Caudate nucleus (tissue), 63 donors: ENCODE measurements at places on chromosomes 1 and 21.
A peak's percentile ranks its signal among the peaks of the same experiment; 100 is the strongest.

DNA sequence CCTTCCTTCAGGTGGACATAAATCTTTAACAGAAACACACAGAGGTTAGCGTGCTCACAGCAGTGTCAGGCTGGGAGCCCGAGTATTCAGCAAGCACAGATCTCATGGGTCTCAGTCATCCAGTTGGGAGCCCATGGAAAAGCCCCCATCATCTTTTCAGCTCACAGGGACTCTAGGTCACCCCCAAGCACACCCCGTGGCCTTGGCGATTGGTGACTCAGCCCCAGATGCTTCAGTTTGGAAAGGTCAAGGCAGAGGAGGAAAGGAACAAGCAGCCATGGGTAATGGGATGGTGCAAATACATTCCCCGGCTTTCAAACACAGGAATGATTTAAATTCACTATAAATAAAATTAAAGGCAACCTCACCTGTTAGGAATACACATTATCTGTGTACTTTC is 88.9 kb downstream of the PGBD5 start:
- no peak for DNase-seq

DNA sequence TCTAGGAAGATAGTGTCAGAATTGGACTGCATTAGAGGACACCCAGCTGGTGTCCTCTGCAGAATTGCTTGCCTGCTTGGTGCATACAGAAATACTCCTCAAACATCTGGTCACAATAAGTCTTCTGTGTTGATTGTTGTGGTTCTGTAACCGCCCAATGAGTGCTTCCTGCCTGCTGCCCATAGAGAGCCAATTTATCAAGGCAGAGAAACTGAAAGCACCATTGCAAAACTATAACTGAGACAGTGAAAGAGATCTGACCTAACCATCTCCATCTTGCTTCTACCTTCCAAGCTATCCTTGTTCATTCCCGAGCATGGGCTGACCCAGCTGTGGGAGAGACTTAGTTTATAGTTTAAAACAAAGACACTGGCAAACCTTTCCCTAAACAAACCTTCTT is 462.4 kb upstream of the RGS18 start:
- no peak for DNase-seq

- DNase-seq: no peak
Measured at GRCh38 chr1:59329412-59330053, 32.6 kb downstream of the FGGY start.

- no peak for DNase-seq
Measured at GRCh38 chr1:186620566-186621350, 59.5 kb downstream of the PTGS2 start.

GRCh38 chr1:244700808-244701207 is 47.9 kb downstream of the DESI2 start:
- DNase-seq: no peak

DNA sequence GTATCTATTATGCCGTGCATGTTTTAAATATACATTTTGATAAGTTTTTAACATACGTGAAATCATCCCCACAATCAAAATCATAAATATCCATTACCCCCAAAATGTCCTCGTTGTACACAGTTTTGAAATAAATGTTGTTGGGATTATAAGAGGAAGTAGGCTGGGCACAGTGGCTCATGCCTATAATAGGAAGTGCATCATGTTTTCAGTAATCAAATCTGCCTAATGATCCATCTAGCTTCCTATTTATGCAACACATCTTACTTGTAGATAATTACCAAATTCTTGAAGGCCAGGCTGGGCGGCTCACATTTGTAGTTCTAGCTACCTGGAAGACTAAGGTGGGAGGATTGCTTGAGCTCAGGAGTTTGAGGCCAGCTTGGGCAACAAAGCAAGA is 15.0 kb upstream of the IFNGR2 start:
- no peak for DNase-seq

GRCh38 chr21:38661197-38661871 is 144.4 kb upstream of the ETS2 start:
- no peak for DNase-seq

GRCh38 chr1:15056515-15057285 is 96.8 kb upstream of the TMEM51 start:
- no peak for DNase-seq

DNA sequence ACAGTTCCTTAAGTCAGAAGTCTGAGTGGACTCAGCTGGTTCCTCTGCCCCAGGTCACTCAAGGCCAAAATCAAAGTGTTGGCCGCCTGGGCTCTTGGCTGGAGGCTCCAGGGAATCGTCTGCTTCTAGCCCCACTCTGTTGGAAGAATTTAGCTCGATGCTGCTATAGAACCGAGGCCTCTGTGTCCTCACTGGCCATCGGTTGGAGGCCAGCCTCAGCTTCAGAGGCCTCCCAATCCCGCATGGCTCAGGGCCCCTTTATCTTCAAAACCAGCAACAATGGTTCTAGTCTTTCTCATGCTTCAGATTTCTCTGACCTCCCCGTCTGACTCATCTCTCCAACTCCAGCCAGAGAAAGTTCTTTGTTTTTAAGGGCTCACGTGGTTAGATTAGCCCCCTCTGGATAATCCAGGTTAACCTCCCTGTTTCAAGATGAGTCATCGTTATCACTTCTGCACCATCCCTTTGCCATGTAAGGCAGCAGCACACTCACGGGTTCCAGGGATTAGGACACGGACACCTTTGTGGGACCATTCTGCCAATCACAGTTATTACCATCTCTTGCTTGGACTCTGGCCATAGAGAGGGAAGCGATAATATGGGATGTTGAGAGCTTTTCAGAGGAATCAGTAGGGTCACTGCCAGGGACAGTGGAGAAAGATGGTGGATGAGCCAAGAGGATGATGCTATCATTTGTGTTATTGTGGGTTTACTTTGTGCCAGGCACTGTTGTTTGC is 13.6 kb downstream of the FHAD1 start:
- DNase-seq: no peak

DNA sequence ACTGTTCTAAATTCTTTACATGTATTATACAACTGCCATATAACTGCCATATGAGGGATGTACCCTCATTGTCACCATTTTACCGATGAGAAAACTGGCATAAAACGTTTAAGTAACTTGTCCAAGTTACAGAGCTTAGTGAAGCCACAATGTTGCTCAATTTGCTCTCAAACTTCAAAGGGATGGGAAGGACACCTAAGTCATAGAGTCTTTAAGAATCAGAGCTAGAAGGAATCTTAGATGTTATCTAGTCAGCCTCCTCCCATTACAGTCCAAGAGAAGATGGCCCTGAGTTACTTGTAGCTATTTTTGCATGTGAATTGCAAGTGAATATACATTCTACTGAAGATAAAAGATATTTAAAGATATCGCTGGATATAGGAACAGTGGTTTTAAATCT is 31.7 kb downstream of the SELL start:
- DNase-seq: no peak

DNA sequence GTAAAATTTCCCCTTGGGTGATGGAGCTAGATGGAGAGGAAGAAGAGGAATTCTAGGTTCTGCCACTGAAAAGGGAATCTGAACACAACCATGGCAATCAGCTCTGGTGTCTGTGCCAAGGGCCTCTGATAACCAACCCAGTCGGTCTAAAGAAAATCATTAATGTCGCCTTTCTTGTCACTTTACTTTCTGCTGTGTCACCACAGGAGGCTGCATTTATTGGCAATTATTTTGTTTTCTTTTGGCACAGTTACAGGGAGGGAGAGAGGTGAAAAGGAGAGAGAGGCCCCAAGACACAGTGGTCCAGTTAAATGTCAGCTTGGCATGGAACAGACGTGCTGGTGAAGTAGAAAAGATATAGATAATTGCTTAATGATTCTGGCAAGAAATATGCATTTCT is 287.0 kb downstream of the ASTN1 start:
- no peak for DNase-seq

DNA sequence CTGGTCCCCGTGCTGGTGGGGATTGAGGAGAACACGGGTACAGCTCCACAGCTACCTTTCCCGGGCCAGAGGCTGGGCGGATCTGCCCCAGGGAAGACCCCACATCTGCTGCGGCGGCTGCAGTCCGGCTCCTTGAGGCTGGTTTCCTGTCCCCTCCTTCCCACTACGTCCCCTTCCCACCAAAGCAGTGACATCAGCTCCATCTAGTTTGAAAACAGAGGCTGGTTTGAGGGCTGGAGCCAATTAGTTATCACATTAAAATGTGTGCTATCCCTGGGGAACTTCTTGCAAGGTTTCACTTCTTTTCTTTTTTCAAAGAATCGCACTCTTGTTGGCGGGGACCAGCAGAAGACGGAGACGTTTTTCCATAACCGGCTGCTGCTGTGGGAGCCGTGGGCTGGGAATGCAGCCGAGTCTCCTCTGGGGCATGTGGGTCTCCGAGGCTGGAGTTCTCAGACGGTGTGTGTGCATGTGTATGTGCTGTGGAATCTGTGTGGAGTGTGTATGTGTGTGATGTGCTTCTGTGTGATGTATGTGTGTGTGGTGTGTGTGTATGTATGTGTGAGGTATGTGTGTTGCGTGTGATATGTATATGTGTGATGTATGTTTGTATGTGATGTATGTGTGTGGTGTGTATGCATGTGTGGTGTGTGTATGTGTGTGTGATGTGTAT is 8.9 kb upstream of the PCBP3 start:
- no peak for DNase-seq

DNA sequence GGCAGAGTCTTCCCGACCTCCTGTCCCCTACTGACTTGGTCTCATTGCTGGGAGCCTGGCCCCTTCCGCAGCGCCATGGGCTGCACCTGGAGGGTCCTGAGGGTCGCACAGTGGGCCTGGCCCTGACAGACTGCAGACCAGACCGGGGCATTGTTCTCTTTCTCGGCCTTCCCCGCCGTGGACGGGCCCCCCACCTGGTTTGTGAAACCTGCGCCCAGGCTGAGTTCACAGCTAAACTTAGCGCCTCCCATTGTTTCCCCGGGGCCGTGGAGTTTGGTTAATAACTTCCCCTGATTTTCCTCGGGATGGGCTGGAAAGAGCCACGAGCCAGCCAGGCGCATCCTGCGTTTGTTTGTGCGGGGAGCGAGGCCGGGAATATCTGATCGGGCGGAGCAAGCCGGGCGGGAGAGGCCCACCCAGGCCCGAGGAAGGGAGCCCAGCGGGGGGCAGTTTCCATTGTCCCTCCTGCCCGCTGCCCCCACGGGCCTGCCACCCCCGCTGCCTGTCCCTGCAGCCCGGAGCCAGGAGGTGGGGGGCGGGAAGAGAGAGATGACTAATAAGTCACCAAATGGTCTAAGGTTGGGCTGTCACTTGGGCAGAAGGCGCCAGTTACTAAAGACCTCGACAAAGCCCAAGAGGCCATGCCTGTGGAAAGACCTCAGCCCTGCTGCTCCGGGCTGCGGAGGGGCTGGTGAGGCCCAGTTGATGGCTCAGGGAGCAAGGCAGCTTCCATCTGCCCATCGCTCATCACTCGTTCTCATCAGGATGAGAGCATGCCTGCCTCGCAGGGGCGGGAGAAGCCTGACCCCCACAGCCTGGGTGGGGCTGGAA is 39.0 kb upstream of the ARHGEF16 start:
- no peak for DNase-seq

- no peak for DNase-seq
Measured at GRCh38 chr21:39088031-39088370, 95.2 kb downstream of the PSMG1 start.

GRCh38 chr1:38772026-38772425 is 87.5 kb downstream of the RRAGC start:
- DNase-seq: no peak

DNA sequence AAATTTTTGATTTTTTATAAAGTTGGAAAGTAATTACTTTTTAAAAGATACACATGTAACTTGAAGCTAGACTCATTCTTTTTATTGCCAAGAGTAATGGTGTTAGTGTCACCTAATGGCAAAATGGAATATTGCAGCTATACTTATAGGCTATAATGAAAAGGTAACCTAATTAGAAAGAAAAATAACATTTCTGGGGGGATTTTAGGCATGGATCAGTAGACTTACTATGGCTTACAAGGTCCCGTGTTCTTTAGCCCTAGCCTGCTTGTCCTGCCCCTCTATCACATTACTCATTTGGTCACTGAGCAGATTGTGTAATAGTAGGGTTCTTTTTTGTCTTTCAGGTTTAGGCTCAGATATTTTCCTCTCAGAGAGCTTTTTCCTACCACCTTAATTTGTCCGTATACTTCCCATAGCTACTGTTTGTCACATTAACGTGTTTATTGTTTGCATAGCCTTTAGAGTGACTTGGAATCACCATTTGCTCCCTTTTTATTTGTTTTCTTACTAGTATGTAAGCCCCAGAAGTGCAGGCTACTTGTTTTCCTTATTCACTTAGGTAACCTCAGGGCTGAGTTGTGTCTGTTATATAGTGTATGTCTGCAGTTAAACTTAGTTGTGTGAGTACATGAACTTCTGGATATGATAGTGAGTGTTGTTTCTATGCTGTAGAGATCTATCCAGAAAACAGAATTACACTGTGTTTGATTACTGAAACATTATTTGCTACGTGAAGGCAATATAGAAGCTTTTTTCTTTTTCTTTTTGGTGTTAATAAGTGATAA is 58.7 kb downstream of the RABGAP1L start:
- DNase-seq: no peak

GRCh38 chr1:88451856-88452255 is 232.2 kb upstream of the PKN2 start:
- no peak for DNase-seq

DNA sequence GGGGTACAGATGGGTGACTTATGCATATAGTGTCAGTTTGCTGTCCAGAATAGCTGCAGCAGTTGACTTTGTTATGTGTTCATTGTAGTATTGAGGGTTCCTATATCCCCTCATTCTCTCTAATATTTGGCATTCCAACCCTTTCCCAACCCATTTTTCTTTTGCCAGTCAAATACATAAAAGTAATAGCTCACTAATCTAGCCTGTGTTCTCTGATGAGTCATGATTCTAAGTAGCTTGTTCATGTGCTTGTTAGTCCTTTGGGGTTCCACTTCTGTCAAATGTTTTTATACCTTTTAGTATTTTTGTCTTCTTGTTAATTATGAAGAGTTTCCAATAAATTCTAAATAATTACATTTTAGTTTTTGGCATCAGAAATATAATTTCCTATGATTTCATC is 99.2 kb upstream of the MROH9 start:
- no peak for DNase-seq

DNA sequence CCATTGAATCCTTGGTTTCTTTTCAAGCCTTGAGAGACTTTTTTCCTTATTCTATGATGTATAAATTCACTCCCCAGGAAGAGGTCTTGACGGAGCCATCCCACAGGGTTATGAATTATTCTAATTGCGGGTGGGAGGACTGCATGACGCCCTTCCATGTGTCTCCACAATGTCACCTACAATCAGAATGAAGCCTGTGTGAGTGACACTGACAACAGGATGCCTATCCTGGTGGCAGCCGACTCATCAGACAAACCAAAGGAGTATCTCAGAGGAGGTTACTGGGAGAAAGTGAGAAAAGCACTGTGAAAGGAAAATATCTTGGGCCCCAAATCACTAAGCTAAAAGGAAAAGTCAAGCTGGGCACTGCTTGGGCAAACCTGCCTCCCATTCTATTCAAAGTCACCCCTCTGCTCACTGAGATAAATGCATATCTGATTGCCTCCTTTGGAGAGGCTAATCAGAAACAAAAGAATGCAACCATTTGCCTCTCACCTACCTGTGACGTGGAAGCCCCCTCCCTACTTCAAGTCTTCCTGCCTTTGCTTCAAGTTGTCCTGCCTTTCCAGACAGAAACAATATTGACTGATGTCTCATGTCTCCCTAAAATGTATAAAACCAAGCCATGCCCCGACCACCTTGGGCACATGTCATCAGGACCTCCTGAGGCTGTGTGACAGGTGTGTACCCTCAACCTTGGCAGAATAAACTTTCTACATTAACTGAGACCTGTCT is 98.4 kb downstream of the SMYD2 start:
- DNase-seq: peak; percentile 9
